Stimulated activated CD8-positive, alpha-beta memory T cell treated with anti-CD3 and anti-CD28 coated beads, Interleukin-15, amount 100 ng/mL, for 48 hours (primary cell): ENCODE measurements at places on chromosomes 2 and 18.

GRCh38 chr18:11885278-11885947, 22.7 kb downstream of the MPPE1 start:
- no peak for DNase-seq

- no peak for DNase-seq
Observed at GRCh38 chr2:201349601-201350000, 7.5 kb downstream of the FLACC1 start.

- no peak for DNase-seq
Observed at GRCh38 chr18:74532511-74533025, 1.7 kb upstream of the CNDP1 start.

GRCh38 chr2:16493788-16494187, 171.8 kb downstream of the CYRIA start:
- no peak for DNase-seq

GRCh38 chr2:119005051-119005450, 63.1 kb downstream of the MARCO start:
- no peak for DNase-seq
